ENCODE measurements at places on chromosomes 2 and 18. TPM values are rescaled to one million over a fixed set of nuclear protein-coding genes. Genes with fewer than 3 reads are reported as not detected.

MC2R gene
- not detected for total RNA-seq

ARHGAP25 gene
- 12.6 TPM for total RNA-seq

COMMD1 gene
- total RNA-seq = 35.0 TPM

PDK1 gene
- 17.7 TPM for total RNA-seq

FOXI3 gene
- not detected for total RNA-seq

MEP1B gene
- total RNA-seq = 0.78 TPM

GRHL1 gene
- total RNA-seq = 7.2 TPM

DNA sequence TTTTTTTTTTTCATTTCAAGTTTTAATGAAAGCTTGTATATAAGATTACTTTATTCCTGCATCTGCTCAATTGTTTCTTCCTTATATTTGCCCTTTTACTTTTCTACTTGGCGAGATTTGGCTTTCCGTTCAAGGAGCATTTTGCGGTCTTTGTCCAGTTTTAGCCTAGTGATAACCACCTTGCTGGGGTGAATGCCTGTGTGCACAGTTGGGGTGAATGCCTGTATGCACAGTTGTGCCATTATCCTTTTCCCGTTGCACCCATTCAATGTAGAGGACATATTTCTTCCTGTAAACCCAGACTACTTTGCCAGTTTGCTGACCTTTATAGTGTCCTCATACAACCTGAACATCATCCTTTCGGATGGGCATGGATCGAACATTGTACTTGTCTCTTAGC lies 12.0 kb downstream of the ZNF236 start:
- no peak for DNase-seq

DNA sequence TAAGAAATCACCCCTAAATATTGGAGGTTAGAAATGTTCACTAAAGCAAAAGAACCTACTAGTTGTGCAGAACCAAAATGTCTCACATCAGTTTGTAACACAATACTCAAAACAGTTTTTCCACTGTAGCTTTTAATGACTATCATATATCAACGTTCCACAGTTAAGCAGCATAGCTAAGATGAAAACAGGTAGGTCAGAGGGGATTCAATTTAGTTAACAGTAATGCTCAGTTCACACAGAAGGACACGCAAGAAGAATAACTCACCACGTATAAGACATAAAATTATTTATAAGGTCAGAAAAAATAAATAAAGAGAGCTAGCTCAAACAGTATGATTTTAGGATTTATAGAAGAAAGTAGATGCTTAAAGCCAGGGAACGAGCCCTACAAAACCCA lies 118.9 kb upstream of the CCDC150 start:
- DNase-seq = no peak

- DNase-seq = no peak
Measured at GRCh38 chr18:47143899-47144485, 6.3 kb downstream of the HDHD2 start.

GRCh38 chr2:121502781-121503180 lies 27.9 kb upstream of the RNU4ATAC start:
- no peak for DNase-seq

DNA sequence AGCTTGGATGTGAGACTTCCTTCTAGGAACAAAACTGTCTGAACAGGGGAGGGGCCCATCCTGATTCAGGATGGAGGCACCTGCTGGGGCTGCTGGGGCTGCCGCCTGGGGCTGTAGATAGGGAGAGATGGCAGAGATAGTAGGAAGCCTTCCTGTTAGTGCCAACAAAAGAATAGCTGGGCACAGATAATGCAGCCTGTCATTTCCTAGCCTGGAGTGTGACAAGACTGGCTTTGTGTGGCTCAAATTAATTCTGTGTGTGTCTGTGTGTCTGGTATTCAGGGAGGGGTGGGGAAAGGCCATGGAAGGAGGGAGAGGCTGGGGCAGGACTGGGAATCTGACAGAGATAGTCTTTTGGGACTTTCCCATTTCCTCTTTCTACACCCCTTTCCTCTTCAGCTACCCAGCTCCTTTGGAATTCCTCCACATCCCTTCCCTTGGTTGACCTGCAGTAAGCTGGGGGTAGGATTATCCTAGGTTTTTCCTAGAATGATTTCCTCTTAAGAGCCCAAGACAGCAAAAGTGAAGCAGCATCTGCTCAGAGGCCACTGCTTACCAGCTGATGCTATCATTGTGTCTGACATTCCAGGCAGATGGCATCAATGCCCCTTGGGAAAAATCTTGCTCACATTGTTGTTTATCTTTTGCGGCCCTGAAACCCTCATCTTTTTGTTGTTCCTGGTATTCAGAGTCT lies 144.9 kb upstream of the LHCGR start:
- no peak for DNase-seq

DNA sequence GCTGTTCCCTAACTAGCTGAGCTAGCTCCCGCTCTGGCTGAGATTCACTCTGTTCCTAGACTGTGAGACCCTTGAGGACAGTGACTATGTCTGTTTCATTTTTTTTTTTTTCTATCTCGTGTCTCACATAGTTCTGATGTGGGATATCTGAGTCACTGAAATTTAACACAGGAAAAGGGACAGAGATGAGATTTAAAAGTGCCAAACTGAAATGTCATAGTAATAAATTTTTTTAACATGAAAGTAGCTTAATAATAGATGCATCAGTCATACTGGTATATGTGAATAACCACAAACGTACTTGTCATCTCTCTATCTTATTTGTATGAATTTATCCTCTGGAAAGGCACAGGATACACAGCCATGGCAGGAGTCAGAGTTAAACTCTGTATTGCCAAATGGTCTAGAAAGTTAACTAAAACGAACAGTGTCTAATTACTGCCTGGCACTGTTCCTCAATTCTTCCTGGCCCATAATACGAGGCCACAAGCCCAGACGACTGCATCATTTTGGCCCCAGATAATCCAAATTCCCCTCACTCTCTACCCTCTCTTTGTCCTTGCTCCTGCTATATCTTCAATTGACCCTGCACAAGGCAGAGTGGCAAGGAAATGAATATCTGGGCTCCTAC lies 87.5 kb downstream of the SATB2 start:
- no peak for DNase-seq

DNA sequence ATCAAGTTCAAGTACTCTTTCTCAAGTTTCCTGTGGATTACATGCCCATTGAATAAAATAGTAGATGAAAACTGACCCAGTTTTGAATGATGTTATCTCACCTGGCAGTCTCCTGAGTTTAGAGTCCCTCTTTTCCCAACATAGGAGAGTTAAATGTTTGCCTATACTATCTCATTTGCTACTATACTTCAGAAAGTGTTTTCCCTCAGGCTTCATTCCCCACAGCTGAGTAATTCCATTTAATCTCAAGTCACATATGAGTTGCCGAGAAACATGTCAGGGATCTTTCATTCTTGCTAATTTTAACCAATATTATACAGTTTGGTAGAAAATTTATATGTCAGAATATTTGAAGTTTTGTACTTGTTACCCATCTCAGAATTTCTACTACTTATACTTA lies 150.4 kb upstream of the CDH19 start:
- no peak for DNase-seq

DNA sequence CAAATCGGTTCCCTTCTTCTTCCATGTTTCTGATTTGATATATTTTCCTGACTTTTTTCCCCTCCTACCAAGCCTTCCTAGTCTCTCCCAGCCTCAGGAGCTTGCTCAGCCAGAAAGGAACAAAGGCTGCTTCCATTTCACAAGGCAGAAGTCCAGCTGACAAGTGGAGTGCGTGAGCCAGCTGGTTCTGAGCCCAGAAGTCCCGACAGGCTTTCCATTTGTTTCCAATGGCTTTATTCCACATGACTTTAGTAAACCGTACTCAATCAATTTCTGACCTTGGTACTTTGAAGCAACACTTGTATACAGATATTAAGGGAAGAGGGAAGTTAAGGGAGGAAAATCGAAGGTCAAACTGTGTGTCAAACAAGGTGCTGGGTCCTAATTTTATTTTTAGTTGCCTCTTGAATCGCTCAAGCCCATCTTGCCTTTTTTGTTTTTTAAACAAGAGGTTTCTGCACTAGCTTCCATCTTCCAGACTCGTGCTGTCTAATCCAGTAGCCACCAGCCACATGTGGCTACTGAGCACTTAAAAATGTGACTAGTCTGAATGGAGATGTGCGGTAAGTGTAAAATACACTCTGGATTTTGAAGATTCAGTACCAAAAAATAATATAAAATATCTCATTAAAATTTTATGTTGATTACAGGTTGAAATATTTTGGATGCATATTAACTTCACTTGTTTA lies 36.2 kb downstream of the WIPF1 start:
- peak; percentile 87 for DNase-seq

DNA sequence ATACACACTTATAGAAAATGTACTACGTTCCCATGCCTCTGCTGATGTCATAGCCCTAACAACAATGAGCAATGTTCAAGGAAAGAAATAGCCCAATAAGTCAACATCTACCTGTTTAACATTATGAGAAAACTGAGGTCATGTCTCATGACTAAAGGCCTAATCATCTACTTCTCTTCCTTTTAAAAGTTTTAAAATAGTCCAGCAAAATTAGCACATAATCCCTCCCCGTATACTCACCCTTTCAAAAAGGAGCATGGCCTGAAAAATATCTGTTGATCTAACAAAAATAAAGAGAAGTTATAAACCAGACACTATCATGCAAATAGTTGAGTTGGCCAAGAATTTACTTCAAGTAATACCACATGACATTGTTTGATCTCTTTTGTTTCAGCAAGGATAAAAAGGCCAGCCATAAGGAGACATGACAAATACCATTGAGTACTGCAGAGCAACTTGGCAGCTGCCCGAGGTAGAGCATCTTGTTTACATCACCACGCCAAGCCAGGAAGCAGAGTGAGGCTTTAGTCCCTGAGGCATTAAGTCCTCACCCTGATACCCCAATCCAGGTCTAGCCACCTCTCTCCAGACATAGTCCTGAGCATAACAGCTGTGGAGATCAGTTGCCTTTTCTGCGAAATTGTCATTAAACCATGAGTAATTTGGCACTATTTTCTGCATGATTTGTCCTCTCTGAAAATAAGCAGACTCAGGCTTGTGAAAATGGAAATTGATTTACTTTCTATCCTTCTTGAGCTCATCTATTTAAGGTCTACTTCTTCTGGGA lies 137.4 kb upstream of the ETAA1 start:
- DNase-seq = peak; percentile 57

GRCh38 chr2:120568089-120568974 lies 167.3 kb upstream of the GLI2 start:
- no peak for DNase-seq

GRCh38 chr2:12982149-12982584 lies 265.4 kb downstream of the TRIB2 start:
- no peak for DNase-seq

- no peak for DNase-seq
Measured at GRCh38 chr2:74079522-74080341, 68.0 kb downstream of the BOLA3 start.

DNA sequence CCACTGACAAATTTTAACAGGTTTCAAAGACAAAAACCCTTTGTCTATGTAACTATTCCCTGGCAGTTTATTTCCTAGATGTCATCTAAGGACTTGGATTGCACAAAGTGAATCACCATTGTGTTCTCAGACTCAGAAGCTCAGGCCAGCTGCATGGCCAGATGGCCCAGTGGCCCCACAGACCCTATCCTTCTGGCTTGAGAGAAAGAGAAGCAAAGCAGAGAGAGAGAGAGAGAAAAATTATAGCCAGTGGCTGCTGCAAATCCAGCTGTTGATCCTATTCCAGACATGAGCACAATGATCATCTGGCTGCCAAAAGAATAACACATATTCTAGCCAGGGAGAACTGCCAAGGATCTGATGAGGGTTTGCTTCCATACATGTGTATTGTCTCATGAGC lies 25.8 kb downstream of the CTLA4 start:
- DNase-seq = no peak

DNA sequence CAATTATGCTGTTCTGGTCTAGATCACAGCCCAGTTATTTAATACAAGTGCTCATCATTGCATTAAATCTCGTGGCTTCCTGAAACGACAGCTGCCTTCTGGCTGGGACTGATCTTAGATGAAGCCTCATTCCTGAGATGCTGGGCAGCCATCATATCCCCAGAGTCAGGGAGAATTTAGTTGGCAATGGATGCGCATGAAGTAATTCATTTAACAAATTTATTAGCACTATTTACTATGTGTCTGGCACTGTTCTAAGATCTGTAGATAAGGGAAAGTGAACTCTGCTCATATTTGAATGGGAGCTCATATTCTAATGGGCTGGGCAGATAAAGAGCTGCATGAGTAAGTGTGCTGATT lies 244.7 kb downstream of the KCNS3 start:
- DNase-seq = no peak

- no peak for DNase-seq
Measured at GRCh38 chr2:223012291-223012690, 39.7 kb upstream of the KCNE4 start.

DNA sequence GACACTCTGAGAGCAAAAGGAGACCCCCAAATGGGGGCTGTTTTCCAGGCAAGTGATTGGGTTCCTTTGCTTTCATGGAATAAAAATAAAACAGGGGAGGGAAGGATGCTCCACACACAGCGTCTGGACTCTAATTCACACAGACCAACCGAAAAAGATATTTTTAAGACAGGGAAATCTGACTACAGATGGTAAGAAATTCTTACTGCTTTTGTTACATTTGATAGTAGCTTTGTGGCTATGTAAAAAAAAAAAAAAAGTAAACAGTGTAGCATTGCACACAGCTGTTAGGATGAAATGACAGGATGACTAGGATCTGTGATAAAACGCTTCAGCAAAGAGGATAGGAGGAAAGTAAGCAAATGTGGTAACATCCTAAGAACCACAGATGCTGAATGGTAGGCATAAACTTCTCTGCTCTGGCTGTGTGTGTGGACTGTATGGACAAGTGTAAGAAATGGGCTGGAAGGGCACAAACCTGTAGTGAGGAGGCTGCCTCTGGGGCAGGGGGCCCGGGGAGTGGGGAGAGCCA lies 207.6 kb downstream of the ANAPC1 start:
- no peak for DNase-seq

DNA sequence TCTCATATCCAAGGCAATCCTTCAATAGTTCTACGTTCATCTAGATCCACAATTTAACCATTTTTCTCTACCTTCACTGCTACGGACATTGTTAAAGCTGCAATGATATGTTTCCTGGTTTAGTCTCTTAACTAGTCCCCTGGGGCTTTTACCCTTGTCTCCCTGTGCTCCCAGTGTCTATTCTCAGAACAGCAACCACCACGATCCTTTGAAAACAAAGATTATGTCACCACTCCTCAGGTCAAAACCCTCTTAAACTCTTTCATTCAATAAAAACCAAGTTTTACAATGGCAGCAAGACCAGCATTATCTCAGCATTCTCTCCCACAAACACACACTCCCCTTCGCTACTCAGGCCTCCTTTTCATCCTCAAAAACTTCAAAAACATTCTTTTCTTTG lies 298.2 kb upstream of the CHST9 start:
- DNase-seq = no peak

DNA sequence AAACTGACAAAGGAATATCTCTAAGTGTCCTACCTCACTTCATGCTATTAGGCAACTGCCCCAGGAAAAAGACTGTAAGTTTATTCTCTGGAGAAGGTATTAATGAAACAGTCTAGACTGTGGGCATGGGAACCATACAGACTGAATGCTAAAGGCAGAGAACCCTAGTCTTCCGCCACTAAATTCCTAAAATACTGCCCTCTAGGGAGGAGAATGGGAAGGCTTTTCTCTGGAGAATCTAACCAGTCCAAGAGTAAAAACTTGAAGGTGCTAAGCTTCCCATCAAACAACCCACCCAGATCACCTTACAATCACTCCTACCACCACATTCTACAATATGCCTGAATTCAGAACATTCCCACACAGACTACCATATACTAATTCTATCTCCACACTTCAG lies 3.4 kb downstream of the SRBD1 start:
- no peak for DNase-seq

Data from mucosa of gallbladder (tissue), 1 donor.